ENCODE measurements at places on chromosomes 2 and 18. TPM values are rescaled to one million over a fixed set of nuclear protein-coding genes. Genes with fewer than 3 reads are reported as not detected.

Gene MPP4
- not detected for total RNA-seq

Gene GKN2
- total RNA-seq, result not detected

Gene GALM
- total RNA-seq, result 33.0 TPM

Gene VSNL1
- total RNA-seq, result not detected

Gene TPO
- 11.3 TPM for total RNA-seq

Gene UGT1A3
- total RNA-seq, result not detected

Gene MDH1B
- total RNA-seq, result not detected

Gene TSPYL6
- not detected for total RNA-seq

DNA sequence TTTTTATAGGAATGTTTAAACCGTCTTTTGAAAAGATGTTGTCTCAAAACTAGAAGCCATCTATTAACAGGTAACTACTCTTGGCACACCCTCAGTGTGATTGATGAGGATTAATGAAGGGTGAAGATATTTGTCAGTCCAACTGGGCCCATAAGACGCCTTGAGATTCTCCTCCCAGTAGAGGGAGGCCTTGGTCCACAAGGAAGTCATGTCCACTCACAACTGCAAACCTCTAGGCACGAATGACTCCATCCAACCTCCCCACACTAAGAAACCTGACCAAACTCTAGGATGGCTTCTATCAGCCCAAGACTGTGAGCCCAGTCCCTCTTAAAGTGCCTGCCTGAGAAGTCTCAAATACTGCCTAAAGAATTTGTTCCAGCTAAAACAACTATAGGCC lies 19.2 kb upstream of the GRP start:
- no peak for DNase-seq
- H3K4me3 ChIP-seq, result no peak overlapping the region
- no peaks in the 10 kb centered on the region for H3K27me3 ChIP-seq
- H3K4me1 ChIP-seq, result no peaks in the 10 kb centered on the region
- H3K36me3 ChIP-seq, result no peaks in the 10 kb centered on the region
- H3K27ac ChIP-seq, result no peak overlapping the region

DNA sequence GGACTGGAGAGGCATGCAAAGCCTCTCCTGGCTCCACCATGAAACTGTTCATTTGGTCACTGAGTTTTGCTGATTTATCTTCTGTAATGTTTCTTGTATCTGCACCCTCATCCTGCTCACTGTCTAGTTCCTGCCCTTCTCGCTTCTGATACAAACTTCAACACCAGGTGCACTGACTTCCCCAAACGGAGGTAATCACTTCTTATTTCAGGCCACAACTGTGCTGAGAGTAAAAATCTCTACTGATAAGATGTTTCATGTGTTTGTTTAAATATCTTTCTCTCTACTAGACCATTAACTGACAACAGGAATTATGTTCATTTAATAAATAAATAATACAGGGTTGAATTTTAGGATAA lies 10.9 kb upstream of the NT5C1B start:
- H3K27me3 ChIP-seq, result no peaks in the 10 kb centered on the region
- H3K4me3 ChIP-seq, result no peak overlapping the region
- H3K36me3 ChIP-seq, result no peaks in the 10 kb centered on the region
- no peaks in the 10 kb centered on the region for H3K4me1 ChIP-seq
- DNase-seq, result no peak

DNA sequence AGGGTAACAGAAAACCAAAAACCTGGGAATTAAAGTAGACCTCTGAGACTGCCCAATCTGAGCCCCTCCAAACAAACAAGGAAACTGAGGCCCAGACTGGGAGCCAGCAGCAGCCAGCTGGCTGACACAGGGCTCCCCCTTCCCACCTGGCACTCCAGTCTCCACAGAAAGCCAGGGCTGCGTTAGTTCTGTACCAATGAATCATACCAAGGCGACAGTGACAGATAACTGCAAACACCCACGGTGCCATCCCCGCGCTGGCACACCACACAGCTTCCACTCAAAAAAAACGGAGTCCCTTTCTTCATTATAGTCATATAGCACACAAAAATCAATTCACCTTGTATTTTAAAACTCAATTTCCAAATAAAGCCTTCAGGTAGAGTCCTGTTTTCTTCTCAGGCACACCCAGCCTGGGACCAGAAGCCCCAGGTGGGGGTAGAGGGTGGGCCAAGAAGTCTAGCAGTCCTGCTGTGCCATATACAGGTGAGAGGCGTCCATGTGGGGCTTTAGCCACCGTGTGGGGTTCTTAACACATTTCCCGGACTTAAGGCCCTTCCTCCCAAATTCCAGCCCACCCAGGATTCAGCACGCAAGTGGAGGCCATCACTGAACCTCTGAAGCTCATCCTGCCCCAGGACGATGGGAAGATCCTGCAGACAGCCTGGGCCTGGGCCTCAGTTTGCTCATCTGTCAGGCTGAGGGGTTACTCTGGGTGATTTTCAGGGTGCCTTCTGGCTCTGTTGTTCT lies 1.2 kb downstream of the PER2 start:
- peak overlapping the region; percentile 97 for H3K4me3 ChIP-seq
- no peaks in the 10 kb centered on the region for H3K27me3 ChIP-seq
- H3K36me3 ChIP-seq, result no peaks in the 10 kb centered on the region

DNA sequence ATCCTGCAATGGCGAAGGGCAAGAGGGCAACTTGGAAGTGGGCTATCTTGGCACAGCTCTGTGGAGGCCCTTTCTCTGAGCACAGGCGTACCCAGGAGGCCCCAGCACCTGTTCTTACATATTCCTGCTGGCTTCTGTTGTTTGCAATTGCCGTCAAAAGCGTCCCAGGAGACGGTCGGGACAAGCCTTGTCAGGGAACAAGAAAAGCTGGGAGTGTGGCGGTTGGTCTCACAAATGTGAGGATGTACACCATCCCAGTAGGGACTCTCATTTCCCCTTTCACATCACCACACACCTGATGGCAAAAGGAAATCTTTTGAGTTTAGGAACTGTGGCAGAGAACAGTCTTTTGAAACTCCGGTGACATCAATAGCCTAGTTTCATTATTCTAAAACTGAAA lies 94.7 kb upstream of the EFEMP1 start:
- H3K27me3 ChIP-seq, result no peaks in the 10 kb centered on the region
- DNase-seq, result no peak
- H3K27ac ChIP-seq, result no peak overlapping the region
- H3K4me1 ChIP-seq, result peaks cover 5% of the 10 kb centered on the region

DNA sequence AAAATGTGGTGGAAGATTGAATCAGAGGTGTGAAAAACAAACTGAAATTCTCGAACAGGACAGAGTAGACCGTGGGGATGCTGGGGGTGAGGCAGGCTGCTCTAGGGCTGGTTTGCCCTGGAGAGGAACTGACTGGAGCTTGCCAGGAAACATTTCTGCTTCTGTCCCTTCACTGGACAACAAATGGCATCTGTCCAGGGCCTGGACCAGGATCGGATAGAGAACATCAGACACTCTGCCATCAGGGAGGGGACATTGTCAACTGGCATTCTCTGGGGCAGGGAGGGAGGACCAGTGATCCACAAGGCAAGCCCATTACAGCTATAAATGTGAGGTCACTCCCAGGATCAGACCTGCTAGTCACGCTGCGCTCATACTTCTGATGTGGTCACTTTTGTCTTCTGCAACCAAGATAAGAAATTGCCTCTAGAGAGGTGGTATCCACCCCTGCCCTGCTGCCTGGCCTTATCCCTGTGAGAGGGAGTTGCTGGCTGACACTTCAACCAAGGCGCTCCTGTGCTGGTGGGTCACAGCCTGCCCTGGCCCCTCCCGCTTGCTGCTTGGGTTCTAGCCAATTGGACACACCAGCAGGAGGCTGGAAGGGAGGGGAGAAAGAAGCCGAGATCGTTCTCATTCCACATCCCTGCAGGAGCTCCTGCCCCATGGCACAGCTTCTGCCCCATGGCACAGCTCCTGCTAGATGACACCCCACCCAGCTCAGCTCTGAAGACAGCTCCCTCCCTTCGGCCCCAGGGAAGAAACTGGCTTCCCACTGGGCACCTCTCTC lies 8.7 kb downstream of the NPPC start:
- H3K27me3 ChIP-seq, result peaks cover 3% of the 10 kb centered on the region
- no peaks in the 10 kb centered on the region for H3K36me3 ChIP-seq
- H3K4me3 ChIP-seq, result no peak overlapping the region
- H3K27ac ChIP-seq, result no peak overlapping the region

- H3K4me1 ChIP-seq, result no peaks in the 10 kb centered on the region
- no peaks in the 10 kb centered on the region for H3K27me3 ChIP-seq
- no peak overlapping the region for H3K27ac ChIP-seq
- DNase-seq, result no peak
- H3K4me3 ChIP-seq, result no peak overlapping the region
Observed at GRCh38 chr2:101873543-101873942, 118.2 kb upstream of the IL1R2 start.

DNA sequence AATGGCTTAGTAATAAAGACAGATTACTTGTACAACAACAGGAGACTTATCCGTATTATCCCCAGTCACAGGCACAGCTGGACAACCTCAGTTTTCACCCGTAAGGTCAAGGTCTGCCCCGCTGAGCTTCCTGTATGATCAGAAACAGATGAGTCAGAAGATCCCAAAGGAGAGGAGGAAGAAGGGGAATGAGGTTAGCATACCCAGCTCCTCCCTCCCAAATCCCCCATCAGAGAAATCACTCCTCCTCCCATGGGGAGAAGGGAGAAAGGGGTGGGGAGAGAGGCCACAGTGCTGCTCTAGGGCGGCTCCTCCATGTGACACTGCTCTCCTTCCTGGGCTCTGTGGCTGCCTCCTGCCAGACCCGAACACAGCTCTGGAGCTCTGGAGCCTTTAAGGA lies 53.8 kb upstream of the SPTBN1 start:
- no peaks in the 10 kb centered on the region for H3K4me1 ChIP-seq
- H3K27me3 ChIP-seq, result no peaks in the 10 kb centered on the region
- DNase-seq, result peak; percentile 38
- H3K36me3 ChIP-seq, result no peaks in the 10 kb centered on the region
- H3K4me3 ChIP-seq, result no peak overlapping the region

- H3K27ac ChIP-seq, result peak overlapping the region; percentile 87
- H3K4me3 ChIP-seq, result peak overlapping the region; percentile 44
- peaks cover 25% of the 10 kb centered on the region for H3K27me3 ChIP-seq
- no peaks in the 10 kb centered on the region for H3K36me3 ChIP-seq
- no peak for DNase-seq
Observed at GRCh38 chr2:42492691-42493467, 903 bp downstream of the KCNG3 start.

DNA sequence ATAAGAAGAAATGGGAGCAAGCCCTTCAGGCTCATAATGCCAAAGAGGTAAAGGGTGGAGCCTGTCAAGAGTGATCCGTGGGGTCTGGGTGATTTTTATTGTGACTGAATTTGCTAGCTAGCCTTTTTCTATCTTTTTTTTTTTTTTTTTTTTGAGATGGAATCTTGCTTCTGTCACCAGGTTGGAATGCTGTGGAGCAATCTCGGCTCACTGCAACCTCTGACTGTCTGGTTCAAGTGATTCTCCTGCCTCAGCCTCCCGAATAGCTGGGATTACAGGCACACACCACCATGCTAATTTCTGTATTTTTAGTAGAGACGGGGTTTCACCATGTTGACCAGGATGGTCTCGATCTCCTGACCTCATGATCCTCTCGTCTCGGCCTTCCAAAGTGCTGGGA lies 29.1 kb downstream of the DRC1 start:
- no peaks in the 10 kb centered on the region for H3K36me3 ChIP-seq
- H3K4me1 ChIP-seq, result no peaks in the 10 kb centered on the region
- no peak overlapping the region for H3K4me3 ChIP-seq
- DNase-seq, result no peak
- H3K27me3 ChIP-seq, result no peaks in the 10 kb centered on the region

GRCh38 chr2:38691994-38692393 lies 26.1 kb downstream of the GALM start:
- H3K4me3 ChIP-seq, result no peak overlapping the region
- no peaks in the 10 kb centered on the region for H3K4me1 ChIP-seq
- H3K27me3 ChIP-seq, result no peaks in the 10 kb centered on the region
- peaks cover 36% of the 10 kb centered on the region for H3K36me3 ChIP-seq
- no peak overlapping the region for H3K27ac ChIP-seq

- DNase-seq, result no peak
- no peaks in the 10 kb centered on the region for H3K36me3 ChIP-seq
- H3K27me3 ChIP-seq, result no peaks in the 10 kb centered on the region
- H3K4me3 ChIP-seq, result no peak overlapping the region
- no peak overlapping the region for H3K27ac ChIP-seq
- H3K4me1 ChIP-seq, result no peaks in the 10 kb centered on the region
Observed at GRCh38 chr2:60596411-60596810, 43.0 kb upstream of the BCL11A start.

DNA sequence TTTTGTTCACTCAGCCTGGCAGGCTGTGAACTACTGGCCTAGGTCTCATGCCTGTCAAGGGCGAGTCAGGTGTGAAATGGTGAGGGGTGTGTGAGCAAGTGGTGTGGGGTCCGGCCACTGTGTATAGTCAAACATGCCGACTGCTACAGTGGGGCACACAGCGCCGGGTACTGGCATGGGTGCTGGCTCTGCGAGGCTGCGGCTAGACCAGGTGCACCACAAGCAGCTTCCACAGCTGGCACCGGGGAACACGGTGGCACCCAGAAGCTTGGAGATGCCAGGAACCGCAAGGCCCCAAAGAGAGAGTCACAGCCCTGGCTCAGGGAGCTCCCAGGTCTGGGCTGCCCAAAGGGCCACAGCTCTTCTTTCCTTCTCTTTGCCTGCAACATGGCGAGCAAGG lies 49.7 kb downstream of the CCDC68 start:
- DNase-seq, result no peak
- no peak overlapping the region for H3K4me3 ChIP-seq
- no peaks in the 10 kb centered on the region for H3K4me1 ChIP-seq
- no peak overlapping the region for H3K27ac ChIP-seq

DNA sequence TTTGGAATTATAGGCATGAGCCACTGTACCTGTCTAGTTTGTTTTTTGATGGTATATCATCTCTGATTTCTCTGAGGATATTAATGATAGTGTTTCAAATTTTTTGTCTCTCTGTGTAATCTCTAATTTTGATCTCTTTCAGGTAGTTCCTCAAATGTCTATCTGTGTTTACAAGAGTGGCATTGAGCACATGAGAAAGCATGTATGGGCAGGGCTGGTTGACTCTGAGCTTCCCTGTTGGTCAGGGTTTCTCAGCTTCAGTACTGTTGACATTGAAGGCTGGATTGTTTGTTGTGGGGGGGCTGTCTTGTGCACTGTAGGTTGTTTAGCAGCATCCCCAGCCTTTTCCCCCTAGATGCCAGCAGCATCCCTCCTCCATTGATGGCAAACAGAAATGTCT lies 79.9 kb downstream of the TMEM247 start:
- no peak for DNase-seq
- peaks cover 48% of the 10 kb centered on the region for H3K36me3 ChIP-seq
- no peak overlapping the region for H3K4me3 ChIP-seq
- H3K27me3 ChIP-seq, result no peaks in the 10 kb centered on the region
- H3K27ac ChIP-seq, result no peak overlapping the region
- peaks cover 21% of the 10 kb centered on the region for H3K4me1 ChIP-seq

GRCh38 chr2:170201275-170201674 lies 23.3 kb downstream of the MYO3B start:
- DNase-seq, result no peak
- H3K4me3 ChIP-seq, result no peak overlapping the region
- H3K4me1 ChIP-seq, result no peaks in the 10 kb centered on the region
- H3K36me3 ChIP-seq, result no peaks in the 10 kb centered on the region
- H3K27ac ChIP-seq, result no peak overlapping the region

GRCh38 chr2:55232084-55232862 lies at the start of the genes CLHC1 and RPS27A:
CLHC1 (minus strand) TSS chr2:55232293; CDS start chr2:55222411, 9,882 bp downstream.
RPS27A (plus strand) TSS chr2:55232688; CDS start chr2:55232825, 137 bp downstream.
- H3K4me1 ChIP-seq, result peaks cover 34% of the 10 kb centered on the region
- peaks cover 44% of the 10 kb centered on the region for H3K36me3 ChIP-seq
- peak; percentile 83 for DNase-seq
- peak within 1 kb of the TSS; percentile 99 for H3K4me3 ChIP-seq
- peak within 1 kb of the TSS; percentile 92 for H3K27ac ChIP-seq

Measured in tibial nerve (tissue), 4 donors.